ENCODE measurements at places on chromosomes 5 and 9.

DNA sequence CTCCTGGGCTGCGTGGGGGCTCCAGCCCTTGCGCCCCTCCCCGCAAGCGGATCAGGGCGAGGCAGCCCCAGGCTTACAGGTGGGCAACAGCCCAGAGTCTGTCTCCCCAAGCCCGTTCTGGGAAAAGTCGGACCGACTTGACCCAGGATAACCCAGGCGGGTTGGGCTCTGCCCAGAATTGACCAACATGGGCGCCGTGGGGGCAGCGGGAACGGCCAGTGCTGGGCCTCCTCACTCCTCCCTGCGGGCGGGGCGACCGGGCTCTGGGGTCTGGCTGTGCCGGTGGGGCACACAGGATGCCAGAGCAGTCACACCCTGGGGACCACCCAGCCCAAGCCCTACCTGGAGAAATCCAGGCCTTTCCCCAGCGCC, 15.3 kb upstream of the SYNPO start:
- no peak for DNase-seq

DNA sequence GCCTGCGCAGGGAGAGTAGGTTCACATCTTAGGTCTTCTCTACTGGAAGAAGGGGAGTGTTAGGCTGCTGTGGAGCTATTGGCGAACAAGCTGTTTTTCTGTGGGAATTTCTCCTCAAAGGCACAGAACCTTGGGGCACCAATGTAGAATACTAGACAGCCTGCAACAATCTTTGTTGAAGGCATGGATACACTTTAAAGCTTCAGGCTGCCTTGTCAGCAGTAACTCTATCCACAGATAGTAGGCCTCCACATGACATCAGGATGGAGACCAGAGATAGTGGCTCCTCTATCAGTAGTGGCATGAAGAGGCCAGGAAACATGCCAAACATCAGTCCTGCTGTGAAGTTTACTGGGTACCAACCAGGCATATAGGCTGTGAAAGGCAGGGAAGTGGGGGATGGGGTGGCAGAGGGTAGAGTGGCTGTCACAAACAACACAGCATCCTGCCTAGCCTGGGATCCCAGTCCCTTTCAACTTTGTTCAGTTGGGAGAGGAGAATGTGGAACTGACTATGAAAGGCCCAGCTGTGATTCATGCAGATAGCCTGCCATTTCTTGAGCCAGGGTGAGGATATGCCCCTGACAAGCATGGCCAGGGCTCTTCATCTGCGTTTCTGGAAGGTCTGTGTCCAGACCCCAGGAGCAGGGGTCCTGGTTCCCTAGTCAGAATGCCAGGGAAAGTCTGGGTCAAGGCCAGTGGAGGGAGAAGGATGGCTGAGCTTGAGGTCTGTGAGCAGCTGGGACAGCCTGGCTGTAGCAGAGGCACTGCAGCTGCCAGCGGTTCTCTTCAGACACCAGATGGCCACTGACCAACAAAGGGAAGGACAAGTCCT, 1.0 kb upstream of the HK3 start:
- DNase-seq = no peak

DNA sequence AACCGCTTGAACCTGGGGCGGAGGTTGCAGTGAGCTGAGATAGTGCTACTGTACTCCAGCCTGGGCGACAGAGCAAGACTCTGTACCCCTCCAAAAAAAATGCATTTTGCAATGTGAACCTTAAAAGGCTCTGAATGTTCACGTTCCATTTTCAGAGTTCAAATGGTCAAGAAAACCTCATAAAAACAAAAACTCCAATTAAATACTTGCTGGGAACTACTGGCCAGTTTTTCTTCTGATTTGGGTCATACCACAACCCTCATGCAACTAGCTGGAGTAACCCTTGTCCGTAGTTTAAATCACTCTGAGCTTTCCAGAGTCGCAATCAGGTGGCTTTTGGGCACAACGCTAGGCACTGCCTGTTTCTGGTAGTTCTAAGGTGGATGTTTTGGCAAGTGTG, 2.3 kb upstream of the OTULINL start:
- no peak for DNase-seq

DNA sequence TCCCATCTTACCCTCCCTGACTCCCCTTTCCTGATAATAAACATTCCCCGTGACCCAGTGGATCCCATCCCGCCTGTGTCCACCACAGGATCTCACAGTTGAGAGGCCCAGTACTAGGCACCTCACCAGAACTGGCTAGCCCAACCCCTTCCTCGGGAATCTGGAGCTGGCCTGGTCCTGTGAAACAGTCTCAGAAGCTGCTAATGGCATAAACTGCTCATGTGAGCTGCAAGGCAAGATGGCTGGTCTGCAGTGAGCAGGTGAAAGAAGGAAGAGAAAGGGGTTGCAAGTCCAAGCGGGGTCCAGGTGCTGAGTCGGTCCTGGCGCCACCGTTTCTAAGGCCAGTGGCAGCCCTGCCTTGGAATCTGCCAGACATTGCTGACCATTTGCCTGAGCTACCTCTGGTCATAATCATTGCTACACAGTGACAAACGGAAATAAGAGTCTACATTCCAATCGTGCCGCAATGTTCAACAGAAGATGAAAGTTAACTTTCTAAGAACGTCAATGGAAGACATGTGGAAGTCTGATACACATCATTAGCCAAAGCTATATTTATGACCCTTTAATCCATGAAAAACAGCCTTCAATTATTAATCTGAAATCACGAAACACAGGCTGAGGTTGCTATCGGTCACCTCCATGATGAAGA, 33.7 kb downstream of the DNAH5 start:
- DNase-seq = no peak

DNA sequence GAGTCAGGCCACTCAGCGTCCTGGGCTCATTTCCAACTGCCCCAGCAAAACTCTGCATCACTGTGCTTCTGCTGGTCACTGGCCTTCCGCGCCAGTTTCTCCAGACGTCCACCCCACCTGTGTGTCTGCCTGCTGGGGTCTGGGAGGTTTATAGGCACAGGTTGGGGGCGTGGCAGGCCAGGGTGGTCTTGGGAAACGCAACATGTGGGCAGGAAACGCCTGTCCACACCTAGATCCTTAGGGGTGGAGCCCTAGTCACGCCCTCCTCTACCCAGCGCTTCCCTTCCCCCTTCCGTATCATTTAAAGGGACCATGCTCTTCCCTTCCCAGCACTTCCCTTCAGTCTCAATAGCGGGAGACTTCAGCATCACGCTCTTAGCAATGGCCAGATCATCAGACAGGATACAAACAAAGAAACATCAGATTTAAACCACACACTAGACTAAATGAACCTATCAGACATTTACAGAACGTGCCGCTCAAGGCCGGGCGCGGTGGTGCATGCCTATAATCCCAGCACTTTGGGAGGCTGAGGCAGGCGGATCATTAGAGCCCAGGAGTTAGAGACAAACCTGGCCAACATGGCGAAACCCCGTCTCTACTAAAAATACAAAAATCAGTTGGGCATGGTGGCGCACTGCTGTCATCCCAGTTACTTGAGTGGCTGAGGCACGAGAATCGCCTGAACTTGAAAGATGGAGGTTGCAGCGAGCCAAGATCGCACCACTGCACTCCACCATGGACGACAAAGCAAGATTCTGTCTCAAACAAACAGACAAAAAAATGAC, 11.8 kb upstream of the BTNL9 start:
- DNase-seq = no peak

- no peak for DNase-seq
These were observed 549.1 kb downstream of the MTRR start for GRCh38 chr5:8418049-8418426.

- DNase-seq = no peak
These were observed 8.5 kb upstream of the FEM1C start for GRCh38 chr5:115553082-115553481.

- no peak for DNase-seq
These were observed 149.1 kb downstream of the TLE1 start for GRCh38 chr9:81540142-81540710.

- no peak for DNase-seq
These were observed 52.6 kb downstream of the GNA14 start for GRCh38 chr9:77595426-77596095.

DNA sequence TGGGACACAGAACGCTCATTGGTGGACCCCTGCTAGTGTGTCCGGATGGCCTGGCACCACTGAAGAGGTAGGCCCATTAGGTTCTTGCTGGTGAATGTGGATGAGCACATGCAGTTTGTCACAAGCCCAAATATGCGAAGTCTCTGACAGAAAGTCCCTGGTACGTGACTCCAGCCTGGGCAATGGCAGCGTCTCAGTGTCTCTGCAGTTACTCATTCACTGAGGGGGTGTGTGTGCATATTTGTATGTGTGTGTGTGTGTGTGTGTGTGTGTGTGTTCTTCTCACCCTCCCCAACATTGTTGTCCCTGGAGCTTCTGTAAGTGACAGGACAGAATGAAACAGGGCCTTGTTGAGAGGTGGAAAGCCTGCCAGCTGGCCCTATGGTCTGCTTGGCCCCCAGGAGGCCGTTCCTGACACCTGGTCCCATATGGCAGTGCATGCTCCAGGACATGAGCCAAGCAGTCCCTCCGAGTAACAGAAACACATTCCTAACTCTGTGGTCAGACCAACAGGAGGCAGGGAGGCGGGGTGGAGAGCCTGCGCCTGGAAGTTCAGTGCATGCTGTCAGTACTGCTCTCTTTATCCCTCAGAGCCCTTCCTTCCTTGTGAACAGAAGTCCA, 169.9 kb downstream of the SLC28A3 start:
- no peak for DNase-seq

- DNase-seq = no peak
These were observed 12.4 kb downstream of the PTGS1 start for GRCh38 chr9:122382901-122383850.

GRCh38 chr5:168339109-168339771, 47.8 kb downstream of the WWC1 start:
- DNase-seq = no peak

GRCh38 chr5:78127875-78128274, 166.6 kb downstream of the AP3B1 start:
- no peak for DNase-seq

DNA sequence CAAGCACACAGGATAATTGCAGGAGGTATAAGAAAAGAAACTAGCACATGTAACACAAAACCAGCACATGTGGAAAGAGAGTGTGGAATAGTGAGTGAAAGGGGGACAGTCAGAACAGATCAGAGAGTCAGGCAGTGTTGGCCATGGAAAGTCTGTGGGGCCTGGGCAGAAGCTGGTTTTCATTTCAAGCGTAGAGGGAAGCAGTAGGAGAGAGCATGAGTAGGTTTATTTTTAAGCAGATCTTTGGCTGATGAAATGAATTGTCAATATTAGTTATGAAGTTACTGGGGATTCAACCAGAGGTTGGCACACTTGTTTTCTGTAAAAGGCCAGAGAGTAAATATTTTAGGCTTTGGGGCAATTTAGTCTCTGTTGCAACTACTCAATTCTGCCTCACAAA, 283.1 kb downstream of the SMARCA2 start:
- no peak for DNase-seq
